Cortex of kidney (tissue), 1 donor: ENCODE measurements at places on chromosomes 4 and X.

- no peak for DNase-seq
These were observed 46.8 kb downstream of the HPGD start for GRCh38 chr4:174475528-174475927.

GRCh38 chr4:93480452-93480851, 348.1 kb upstream of the ATOH1 start:
- DNase-seq = no peak

DNA sequence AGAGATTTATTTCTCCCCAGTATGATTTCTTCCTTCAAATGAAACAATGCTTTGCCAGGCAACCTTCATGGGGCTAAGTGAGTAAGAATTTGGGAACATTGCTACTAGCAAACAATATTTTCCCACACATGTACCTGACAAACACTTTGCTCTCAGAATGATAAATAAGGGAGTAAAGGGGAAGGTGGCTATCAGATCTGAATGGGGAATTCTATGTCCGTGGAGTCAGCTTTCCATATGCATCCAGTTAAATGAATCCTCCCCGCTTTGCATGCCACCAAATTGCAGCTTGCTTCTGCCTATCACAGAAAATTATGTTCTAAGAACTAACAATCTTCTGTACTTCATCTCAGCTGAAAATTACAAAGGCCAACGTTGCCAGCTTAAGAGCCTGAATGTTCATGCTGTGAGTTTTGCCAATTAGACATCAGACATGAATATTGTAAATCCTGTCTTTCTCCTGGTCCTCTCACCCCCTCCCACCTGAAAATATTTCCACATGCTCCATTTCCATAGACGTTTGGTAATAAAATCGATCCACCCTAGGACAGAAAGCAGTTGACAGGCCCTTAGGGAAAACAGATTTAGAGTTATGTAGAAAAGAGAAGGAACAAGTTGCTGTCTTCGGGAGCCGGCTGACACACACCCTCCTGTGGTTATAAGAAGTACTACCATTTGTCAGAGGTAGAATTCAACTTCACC, 6.3 kb downstream of the MEPE start:
- no peak for DNase-seq

DNA sequence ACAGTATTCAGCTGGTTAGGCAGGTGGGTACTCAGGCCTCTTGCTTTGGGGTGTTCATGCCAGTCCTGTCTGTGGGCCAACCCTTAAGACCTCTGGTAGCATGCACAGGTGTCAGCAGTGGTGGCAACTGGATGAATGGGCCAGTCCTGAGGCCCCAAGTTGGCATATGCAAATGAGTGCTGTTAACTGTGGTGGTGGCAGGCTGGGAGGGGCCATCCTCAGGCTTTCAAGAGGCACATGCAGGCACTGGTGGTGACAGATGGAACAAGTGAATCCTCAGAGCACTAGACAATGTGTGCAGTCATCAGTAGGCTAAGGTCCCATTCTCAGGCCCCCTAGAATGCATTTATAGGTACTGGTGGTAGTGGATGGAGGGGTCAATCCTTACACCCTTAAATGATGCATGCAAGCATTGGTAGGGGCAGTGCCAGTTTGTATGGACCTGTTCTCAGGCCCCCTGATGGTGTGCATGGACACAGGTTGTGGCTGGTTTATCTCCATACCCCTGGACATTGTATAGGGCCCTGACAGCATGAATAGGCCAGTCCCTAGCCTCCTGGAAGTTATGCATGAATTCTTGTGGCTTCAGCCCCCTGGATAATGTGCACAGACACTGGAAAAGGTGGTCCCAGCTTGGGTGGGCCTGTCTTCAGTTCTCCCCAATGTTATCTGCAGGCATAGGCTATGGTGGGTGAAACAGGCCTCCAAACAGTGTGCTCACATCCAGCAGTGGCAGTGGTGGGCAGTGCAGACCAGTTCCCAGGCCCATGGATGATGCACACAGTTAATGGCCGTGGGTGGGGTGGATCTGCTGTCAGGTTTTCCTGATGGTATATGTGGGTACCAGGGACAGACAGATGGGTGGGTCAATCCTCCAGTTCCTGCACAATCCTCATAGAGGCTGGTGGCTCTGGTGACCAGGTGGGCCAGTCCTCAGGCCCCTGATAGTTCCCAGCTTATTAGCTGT, 24.7 kb downstream of the TECRL start:
- no peak for DNase-seq

GRCh38 chr4:153890761-153891160, 101.9 kb upstream of the SFRP2 start:
- DNase-seq = no peak

DNA sequence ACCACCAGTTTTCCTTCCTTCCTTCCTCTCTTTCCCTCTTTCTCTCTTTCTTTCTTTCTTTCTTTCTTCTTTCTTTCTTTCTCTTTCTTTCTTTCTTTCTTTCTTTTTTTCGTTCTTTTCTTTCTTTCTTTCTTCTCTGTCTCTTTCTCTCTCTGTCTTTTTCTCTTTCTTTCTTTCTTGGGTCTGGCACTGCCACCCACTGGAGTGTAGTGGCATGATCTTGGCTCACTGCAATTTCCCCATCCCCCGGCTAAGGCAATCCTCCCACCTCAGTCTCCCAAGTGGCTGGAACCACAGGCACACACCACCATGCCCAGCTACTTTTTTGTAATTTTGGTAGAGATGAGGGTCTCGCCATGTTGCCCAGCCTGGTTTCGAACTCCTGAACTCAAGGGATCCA, 51.6 kb upstream of the NHS start:
- DNase-seq = no peak

DNA sequence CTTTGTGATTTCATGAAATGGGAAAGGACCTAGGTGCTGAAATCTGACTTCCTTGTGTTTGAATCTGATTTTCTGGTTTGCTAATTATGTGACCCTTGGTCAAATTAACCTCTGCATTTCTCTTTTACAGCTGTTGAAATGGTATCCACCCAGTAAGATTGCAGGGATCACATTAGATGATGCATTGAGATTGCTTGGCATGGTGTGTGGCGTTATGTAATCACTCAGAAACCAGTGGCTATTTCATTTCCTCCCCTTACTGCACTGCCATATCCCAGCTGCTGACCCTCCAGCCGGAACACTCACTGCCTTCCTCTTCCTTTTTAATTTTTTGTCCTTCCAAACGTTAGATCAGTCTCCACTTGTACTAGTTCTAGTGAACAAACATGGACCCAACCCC, 79.0 kb downstream of the KLHL8 start:
- no peak for DNase-seq

- no peak for DNase-seq
These were observed 164.1 kb downstream of the RASL11B start for GRCh38 chr4:53026233-53026632.

- DNase-seq = no peak
These were observed 146.4 kb upstream of the DCAF8L1 start for GRCh38 chrX:28127662-28128061.

DNA sequence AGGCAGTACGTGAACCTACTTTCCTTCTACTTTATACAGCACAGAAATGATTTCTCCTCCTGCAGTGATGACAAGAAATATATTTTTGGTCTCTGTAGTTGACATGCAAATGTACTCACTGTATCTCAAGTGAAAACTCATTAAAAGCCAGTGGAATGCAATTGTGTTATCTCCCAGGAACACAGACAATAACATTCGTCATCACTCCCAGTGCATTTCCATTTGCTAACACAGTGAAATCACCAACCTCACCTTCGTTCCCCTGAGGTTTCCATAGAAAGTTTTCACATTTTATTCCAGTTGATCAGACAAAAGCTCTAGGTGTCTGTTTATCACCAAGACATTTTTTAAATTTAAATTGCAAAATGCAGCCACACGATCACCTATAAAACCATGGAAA, 2.5 kb upstream of the SPANXD start:
- no peak for DNase-seq

DNA sequence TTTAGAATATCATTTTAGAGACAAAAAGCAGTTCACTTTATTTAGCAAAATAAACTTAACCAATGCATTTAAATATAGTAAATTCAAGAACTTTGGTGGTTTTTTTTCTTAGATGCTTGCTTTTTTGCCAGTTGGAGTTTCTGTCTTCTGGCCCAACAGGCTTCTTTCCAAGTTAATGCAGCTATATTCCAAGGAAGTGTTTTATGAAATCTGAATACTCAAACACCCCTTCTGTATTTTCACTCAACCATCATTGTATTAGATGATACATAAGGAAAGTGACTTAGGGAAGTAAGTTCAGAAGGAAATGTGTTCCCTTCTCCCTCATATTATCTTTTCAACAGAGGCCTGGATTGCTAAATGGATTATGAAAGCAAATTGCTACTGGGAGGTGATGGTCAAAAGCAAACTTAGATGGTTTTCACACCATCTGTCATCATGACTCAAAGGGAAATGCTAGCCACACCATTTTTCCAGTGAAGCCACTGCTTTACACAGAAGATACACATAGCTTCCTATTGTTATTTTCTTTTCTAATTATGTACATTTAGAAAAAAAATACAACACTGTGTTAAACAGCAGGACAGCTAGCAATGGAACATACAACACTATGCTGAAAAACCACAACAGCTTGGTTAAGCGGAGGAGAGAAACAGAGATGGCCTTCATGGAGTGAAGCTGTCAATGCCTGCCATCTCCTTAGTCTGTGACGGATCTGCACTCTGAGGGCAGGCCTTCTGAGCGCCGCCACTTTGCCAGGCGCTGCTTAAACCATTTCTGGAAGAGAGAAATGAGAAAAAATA, 32.9 kb downstream of the HOPX start:
- no peak for DNase-seq

DNA sequence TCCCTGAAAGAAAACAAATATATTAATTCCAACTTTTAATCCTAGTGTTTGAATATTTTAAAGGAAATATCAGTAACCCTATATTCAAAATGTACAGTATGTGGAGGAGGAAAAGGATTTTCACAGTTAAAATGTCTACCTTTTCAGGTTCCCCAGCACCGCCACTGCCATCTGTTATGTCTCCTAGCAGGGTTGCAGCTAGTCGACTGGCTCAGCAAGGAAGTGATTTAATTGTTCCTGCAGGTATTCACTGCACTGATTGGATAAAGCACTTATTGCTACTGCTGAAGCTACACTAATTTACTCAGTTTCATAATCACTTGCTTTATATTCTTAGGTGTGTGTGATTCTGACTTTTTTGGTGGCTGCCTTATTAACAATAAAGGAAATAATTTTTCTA, 65.5 kb upstream of the FHDC1 start:
- no peak for DNase-seq

GRCh38 chr4:52748432-52748831, 2.8 kb downstream of the ERVMER34-1 start:
- no peak for DNase-seq
